ENCODE measurements at places on chromosomes 12 and 14. TPM values are rescaled to one million over a fixed set of nuclear protein-coding genes. Genes with fewer than 3 reads are reported as not detected.

Gene VTI1B
- total RNA-seq: 63.9 TPM

Gene GPR65
- not detected for total RNA-seq

Gene OR4E2
- 0.12 TPM for total RNA-seq

Gene FAM186B
- 0.22 TPM for total RNA-seq

Gene EDDM3A
- not detected for total RNA-seq

Gene MIP
- total RNA-seq: not detected

Gene CD163L1
- under 0.01 TPM for total RNA-seq

Gene CISTR
- total RNA-seq: not detected

Gene ADAMTS20
- total RNA-seq: not detected

Gene GEMIN2
- total RNA-seq: 30.9 TPM

Gene RDH12
- under 0.01 TPM for total RNA-seq

Gene BLOC1S1
- 89.5 TPM for total RNA-seq

Gene PPP1R36
- 0.25 TPM for total RNA-seq

Gene SP1
- 25.9 TPM for total RNA-seq

Gene KERA
- not detected for total RNA-seq

Gene CCDC184
- total RNA-seq: 0.22 TPM

Gene CD4
- total RNA-seq: 0.25 TPM

Gene ZNF84
- total RNA-seq: 19.0 TPM

Gene DAO
- not detected for total RNA-seq

Gene TPH2
- under 0.01 TPM for total RNA-seq
